Activated CD8-positive, alpha-beta memory T cell treated with anti-CD3 and anti-CD28 coated beads, Interleukin-2, amount 50 U/mL, for 4 hours (primary cell): ENCODE measurements at places on chromosomes 6 and 20.
A peak's percentile ranks its signal among the peaks of the same experiment; 100 is the strongest.

DNA sequence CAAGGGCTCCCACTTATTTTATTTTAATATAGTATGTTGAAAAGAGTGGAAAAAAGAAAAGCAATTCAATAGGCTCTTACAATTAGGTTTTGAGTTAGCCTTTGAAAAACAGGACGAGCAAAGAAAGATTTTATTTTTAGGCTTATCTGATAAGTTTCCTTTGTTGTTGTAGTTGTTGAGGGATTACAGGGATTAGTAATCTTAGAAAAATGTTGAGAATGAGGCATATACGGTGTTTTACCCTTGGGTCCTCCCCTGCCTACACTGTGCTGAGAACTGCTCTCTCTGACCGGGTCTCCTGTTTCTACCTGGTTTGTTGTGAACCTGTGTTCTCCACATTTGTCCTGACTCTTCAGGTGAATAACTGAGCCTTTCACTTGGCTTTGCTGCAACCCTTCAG, 16.7 kb downstream of the TRAPPC3L start:
- DNase-seq: no peak

DNA sequence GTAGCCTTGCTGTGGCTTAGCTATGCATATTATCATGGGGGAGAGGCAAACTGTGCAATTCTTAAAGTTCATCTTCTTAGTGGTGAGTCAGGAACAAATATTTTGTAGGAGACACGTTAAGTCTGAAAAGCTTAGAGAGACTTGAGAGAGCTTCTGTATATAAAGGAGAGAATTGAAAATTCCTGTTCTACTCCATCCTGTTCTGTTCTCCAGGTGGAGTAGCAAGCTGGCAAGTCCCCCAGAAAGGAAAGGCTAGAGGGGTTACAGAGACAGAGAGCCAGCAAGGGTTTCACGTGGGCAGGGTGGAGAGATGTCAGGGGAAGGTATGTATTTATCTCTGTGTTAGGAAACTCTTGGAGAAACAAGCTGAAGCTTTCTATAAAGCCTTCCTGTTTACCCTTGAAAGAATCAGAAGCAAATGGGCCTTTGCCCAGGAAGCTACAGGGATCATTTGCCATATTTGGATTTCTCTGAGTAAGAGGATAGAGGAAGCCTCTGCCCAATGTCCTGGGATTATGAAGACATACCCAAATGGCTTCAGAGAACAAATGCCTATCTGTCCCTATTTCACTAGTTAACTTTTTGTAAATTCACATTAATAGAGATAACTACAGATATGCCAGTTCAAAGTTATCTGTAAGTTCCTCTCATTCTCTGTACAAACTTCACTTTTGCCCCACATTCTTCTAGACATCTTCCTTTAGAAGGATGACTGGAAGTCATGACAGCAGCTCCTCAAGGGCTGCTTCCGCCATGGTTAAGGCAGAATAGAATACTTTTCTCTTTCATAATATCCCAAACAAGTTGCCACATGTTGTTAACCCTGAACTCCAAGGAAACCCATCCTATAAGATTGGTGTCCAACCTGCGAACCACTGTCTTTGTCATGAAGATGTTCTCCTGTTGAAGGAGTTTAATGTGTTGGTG, 126.7 kb upstream of the NEDD9 start:
- no peak for DNase-seq

DNA sequence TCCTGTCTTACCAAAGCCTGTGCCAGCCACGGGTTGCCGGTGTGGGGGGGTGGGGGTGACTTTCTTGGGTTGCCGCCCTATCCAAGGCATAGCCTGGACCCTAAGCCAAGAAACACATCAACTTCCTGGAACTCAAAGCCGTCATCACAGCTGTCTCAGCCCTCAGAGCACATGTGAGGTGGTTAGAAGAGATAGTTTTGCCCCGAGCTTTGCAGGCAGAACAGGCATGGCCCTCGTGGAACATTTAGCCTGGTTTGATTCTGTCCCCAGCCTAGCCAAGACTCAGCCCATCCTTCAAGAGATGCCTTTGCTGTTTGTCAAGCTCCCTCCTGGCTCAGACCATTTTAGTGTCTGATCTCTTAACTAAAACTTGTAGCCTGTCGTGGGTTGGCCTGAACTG, 64.9 kb downstream of the RREB1 start:
- no peak for DNase-seq

DNA sequence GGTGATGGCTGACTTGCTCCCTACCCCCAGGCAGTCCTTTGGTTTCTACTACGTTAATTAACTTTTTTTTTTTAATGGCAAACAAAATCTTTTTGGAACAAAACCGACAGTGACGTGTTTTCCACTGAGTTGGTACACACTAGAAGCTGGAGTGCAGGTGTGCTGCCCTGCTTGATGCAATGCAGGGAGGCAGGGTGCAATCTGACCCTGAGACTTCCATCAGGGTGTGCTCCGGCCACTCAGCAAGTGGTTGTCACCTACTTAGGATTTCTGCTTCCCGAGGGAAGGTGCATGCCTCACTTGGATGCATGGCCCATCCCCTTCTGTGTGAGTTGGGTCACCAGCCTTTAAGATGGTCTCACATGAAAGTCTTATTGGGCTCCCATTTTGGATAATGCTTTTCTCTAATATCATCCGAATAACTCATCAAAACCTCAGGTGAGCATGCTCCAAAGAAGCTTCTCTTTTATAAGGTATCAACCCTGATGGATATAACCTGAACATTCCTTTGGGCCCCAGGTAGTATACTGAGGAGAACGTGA, 14.0 kb downstream of the RREB1 start:
- DNase-seq: no peak

DNA sequence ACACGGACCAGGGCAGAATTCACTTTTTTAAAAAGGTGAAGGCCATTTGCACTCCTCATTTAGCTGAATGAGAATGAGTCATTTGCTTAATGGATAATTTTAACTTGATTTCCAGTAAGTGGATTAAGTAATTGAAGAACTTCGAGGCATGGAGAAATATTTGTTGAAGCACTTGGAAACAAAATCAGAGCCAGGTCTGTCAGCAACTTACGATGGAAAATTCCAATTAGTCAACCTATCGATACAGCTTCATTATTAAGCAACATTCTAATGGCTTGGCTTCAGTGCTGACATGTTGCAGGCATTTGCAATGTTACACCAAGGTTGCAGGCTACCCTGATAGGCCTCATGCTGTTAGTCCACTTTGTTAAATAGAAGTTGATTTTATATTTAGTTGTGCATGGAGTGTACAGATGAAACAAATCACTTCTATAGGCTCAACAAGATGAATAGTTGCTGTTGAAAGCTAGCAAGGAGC, 423.5 kb upstream of the SLC35B3 start:
- no peak for DNase-seq

DNA sequence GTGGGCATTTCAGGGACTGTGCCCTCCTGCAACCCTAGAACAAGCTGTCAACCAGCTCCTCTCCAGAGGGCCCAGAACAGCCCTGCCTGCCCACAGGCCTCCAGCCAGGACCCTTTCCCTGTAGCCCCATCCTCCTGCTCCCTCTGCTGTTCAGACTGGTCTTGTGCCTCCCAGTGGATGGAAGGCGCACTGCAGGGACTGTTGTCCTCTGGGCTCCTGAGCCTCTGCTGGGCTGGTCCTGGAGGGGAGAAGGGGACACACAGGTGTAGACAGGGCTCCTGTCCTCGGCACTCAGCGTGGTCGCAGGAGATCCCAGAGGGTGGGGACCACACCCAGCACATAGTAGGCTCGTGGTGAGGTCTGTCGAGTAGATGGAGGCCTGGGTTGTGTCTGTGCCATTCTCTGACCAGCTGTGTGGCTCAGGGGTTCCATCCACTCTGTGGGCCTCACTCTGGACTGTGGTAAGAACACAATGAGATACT, 11.5 kb downstream of the ITPR3 start:
- peak; percentile 59 for DNase-seq

- DNase-seq: no peak
Measured at GRCh38 chr20:10268636-10269035, 50.0 kb downstream of the SNAP25 start.

GRCh38 chr6:10382322-10382721, 32.6 kb downstream of the TFAP2A start:
- DNase-seq: no peak

GRCh38 chr20:33460711-33461110, 17.1 kb upstream of the SNTA1 start:
- DNase-seq: no peak

GRCh38 chr6:3410385-3411360, 46.2 kb downstream of the SLC22A23 start:
- peak; percentile 61 for DNase-seq

GRCh38 chr6:43695967-43696291, 8.3 kb upstream of the MRPS18A start:
- DNase-seq: no peak

- no peak for DNase-seq
Measured at GRCh38 chr20:62805711-62806382, 1.2 kb downstream of the OGFR start.

- no peak for DNase-seq
Measured at GRCh38 chr20:18048176-18048575, 9.5 kb downstream of the OVOL2 start.

- peak; percentile 16 for DNase-seq
Measured at GRCh38 chr6:116616737-116617053, 416 bp downstream of the RSPH4A start.

- DNase-seq: no peak
Measured at GRCh38 chr20:19907326-19908056, 109.7 kb upstream of the NAA20 start.

GRCh38 chr6:84583784-84584183, 180.6 kb downstream of the TBX18 start:
- DNase-seq: no peak

- DNase-seq: no peak
Measured at GRCh38 chr6:42197555-42198362, 3.0 kb upstream of the GUCA1B start.

DNA sequence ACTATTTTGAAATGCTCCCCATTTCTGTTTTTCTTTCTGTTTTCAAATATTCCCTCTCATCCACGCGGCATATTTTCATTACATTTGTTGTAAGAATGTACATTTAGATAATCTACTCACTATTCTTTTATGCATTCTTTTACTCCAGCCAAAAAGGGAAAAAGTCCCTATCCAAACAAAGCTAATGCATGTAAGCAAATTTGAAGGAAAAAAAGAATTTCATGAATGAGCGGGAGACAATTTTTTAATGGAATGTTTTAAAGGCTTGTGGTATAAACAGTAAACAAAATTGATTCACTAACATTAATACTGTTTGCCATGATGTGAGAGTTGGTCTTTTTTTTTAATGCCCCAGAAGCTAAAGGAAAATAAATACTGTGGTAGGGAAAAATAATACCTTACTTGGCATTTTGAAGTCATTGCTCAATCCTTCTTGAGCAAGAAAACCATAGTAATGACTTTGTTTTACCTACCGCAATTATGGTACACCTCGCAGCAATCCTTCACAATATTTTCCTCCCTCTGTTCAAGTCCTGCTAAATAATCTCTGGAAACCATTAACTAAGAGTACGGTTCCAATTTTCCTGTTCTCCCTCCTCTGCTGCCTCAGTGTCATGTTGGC, 79.0 kb downstream of the BACH2 start:
- DNase-seq: no peak

DNA sequence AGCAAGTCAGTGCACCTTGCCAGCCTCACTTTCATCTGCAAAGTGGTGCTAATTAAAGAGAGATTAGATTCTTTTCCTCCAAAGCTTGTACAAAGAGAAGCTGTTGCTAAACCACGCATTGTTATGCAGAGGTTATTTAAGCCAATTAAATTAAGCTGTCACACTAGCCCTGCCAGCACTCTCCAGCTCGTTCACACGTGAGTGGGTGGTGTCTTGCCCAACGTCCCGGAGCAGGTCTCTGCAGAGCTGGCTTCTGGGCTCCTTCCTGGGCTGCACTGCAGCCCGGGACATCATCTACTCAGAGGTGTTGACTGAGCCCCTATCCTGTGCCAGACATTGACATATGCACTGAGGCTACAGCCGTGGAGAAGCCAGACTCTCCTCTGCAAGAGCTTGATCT, 401.6 kb upstream of the SULF2 start:
- no peak for DNase-seq

DNA sequence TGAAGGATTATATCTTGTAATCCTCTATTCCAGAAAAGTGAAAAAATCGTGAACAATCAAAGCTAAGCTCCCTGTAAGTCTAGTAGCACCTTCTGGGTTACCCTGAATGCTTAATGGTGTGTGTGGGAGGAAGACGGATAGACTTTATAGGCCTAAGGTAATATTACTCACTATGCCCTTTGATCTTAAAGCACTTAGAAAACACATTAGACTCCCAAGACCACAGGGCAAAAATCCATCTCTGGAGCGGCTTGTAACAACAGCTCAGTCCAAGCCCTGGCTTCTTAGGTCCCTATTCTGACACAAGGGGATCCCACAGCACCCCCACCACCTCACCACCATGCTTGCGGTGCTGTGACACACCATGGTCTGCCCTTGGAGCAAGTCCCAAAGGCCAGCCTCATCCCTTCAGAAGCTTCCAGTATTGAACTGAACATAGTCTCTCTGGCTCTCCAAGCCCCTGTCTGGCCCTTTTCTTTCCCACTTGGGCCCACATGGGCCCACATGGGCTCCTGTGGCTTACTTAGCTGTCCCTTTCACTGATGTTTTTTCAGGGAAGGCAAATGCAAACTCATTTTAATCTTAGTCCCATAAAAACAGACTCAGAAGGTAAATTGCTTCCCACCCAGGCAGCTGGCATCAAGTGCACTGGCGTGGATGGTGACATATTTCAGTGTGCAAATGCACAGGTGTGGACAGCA, 28.3 kb downstream of the C6orf132 start:
- no peak for DNase-seq

- DNase-seq: no peak
Measured at GRCh38 chr6:38512211-38512610, 127.5 kb downstream of the BTBD9 start.
